ENCODE measurements at places on chromosomes 5 and 9.

GRCh38 chr9:75671354-75671753 lies 219.1 kb upstream of the PCSK5 start:
- no peak for DNase-seq

- DNase-seq: no peak
These were observed 142.2 kb upstream of the CDH6 start for GRCh38 chr5:31051316-31051715.

DNA sequence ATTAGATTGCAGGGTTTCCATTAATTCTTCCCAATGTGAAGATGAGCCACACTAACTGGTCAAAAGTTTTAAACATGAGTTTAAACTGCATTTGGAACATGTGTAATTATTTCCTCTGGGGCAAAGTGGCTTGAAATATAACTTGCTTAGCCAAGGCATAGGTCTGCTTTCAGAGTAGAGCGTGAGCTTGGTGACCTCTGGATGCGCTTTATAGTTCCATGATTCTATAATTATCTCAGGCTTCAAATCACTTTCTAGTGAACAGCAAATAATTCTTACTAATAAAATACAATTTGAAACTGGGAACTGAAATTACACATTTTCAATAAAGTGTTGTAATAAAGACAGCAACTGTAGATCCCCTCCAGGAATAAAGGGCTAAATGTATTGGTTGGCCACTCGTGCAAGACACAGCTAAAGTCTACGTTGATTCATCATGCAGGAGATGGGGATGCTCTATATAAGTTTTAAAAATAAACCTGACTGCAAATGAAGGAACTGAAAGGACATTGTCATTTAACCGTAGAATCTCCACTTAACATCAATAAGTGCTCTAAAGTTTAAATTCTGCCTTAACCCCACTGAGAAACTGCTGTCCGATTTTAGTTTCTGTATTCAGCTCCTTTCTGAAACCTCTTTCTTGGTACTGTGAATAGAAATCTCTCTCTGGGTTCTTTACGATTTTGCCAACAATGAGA lies 460.0 kb downstream of the PSAT1 start:
- DNase-seq: no peak

DNA sequence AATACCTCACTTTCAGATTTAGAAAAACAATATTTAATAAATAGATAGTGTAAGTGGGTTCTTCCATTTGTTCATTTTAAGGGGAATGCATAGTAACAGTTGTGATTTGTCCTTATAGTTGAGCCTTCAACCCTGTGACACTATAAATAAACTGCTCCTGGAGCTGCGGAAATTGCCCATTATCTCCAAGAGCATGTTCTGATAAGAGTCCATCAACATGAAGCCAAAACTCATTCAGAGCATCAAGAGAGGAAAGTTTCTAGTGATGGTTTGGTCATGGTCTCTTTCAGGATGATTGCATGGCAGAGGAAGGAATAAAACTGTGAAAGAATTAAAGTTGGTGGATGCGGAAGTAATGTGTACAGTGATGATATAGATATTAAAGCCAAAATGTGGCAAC lies 772.1 kb upstream of the DMAC1 start:
- no peak for DNase-seq

GRCh38 chr5:123543438-123543837 lies 31.5 kb downstream of the CSNK1G3 start:
- no peak for DNase-seq

GRCh38 chr5:36877667-36878391 lies 1.3 kb downstream of the NIPBL start:
- DNase-seq: peak; percentile 55

DNA sequence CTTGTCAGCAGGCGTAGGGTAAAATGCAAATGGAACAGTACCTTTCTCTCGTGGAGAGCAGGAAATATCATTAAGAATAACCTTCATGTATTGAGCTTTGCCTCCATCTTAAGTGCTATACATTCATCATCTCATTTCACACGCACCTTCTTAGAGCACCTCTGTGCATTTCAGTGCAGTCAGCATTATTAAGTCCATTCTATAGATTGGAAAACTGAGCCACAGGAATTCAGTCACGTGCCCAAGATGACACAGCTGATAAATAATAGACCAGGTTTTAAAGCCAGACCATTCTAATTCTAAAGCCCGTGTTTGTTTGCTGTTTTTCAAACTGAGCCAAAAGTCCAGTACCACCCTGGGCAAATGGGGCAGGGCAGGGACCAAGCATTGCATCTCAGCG lies 109.2 kb upstream of the WWC1 start:
- no peak for DNase-seq

DNA sequence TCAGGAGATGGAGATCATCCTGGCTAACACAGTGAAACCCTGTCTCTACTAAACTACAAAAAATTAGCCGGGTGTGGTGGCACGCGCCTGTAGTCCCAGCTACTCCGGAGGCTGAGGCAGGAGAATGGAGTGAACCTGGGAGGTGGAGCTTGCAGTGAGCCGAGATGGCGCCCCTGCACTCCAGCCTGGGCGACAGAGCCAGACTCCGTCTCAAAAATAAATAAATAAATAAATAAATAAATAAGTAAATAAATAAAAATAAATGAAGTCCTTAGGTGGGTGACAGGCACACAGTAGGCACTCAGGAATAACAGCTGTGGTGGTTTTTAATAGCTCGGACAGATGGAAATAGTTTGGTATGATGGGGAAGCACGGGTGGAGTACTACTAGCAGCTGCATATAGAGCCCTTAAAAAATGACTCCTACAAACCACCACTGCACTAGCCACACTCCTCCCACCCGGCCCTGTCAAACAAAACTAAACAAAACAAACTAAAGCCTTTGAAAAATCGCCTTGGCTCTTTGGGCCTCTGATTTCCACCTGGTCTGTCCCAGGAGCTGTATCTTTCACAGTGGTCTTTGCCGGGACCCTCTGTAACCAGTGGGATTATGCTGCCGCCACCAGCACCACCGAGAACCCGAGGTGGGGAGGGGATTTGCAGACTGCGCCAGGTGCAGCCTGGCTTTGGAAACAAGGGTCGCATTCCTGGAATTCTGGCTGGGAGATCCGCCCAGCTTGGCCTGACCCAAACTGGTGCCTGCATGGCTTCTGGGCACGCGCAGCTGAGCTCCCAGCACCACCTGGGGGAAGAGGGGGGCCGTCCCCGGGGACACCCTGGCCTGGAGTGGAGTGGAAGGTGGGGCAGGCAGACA lies 5.1 kb upstream of the WDR5 start:
- no peak for DNase-seq

All from SK-MEL-5 (cell line).